Stimulated activated CD8-positive, alpha-beta memory T cell treated with anti-CD3 and anti-CD28 coated beads, Interleukin-15, amount 100 ng/mL, for 48 hours (primary cell): ENCODE measurements at places on chromosomes 1 and 21.

DNA sequence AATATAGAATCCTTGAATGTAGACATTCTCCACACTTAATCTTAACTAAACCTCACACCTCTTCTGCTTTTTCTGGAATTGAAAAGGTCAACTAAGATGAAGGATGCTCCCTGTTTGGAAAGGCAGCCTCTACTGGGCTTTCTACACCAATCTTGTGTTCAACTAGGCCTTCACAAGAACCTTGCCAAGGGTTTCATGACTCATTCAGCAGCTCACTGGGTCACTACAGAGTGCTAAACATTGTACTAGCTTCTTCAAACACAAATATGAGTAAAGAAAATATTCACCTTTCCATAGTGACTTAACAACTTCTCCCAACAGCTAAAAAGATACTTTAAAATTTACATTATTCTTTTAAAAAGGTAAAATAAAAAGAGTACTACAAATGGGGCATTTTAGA, 135.3 kb upstream of the PRMT6 start:
- no peak for DNase-seq

DNA sequence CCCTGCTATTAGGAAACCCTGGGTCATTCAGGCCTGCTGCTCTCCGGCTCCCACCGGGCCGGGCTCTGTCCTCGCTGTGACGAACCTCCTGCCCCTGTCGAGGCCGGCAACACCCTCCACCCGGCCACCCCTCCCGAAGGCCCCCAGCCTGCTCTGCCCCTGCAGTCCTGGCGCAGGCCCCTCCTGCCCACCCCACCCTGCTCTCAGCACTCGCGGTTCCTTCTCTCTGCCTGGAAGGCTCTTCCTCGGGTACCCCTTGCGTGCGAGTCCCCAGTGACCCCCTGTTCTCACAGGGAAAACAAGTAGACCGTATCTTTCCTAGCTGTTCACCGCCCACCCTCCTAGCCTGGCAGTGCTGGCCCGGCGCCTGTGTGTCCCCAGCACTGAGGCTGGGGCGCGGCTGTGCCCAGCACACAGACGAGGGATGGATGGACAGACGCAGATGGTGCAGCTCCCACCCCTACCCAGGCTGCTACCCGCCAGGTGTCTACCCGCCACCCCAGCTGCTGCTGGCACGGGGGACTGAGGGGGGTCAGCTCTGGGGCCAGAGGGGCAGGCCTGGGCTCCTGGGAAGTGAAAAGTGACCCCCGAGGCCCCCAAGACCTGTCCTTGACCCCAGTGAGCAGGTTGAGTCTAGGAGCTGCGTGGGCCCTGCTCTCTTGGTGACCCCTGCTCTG, 3.1 kb upstream of the VWA1 start:
- DNase-seq = no peak

DNA sequence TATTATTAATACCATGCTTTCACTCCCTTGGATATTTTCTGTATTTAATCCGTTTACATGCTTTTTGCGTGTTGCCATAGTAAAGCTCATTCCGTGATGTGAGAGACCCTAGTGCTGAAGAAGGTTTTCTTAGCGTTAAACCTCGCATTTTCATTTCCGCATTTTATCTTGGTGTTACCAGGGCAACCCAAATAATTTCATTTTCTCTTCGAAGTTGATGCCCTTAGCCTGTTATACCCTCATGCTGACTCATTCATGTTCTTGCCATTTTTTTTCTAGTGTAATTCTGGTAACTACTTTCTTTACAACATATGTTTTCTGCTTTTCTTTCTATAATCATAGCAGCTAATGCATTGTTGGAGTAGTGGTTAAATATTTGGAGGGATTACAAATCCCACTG, 37.2 kb downstream of the LRRC8C start:
- DNase-seq = no peak

DNA sequence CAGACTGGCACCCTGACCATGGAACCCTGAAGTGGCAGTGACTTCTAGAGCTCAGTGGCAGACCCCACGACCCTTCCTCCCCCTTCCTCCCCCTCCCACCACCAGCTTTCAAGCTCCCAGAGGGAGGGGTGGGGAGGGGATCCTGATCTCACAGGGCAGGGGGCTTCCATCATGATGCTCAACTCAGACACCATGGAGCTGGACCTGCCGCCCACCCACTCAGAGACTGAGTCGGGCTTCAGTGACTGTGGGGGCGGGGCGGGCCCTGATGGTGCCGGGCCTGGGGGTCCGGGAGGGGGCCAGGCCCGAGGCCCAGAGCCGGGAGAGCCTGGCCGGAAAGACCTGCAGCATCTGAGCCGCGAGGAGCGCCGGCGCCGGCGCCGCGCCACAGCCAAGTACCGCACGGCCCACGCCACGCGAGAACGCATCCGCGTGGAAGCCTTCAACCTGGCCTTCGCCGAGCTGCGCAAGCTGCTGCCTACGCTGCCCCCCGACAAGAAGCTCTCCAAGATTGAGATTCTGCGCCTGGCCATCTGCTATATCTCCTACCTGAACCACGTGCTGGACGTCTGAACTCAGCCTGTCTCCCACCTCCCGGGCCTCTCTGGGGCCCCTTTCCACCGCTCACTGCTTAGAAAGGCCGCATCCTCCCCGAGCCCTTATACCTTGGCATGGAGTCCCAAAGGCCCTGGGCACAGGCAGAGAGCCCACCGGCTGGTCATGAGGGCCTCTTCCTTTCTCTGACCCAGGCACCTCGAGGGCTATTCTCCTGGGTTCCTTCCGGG, 3.9 kb downstream of the NHLH1 start:
- no peak for DNase-seq

GRCh38 chr1:119027759-119028158, 39.6 kb upstream of the TBX15 start:
- DNase-seq = no peak

DNA sequence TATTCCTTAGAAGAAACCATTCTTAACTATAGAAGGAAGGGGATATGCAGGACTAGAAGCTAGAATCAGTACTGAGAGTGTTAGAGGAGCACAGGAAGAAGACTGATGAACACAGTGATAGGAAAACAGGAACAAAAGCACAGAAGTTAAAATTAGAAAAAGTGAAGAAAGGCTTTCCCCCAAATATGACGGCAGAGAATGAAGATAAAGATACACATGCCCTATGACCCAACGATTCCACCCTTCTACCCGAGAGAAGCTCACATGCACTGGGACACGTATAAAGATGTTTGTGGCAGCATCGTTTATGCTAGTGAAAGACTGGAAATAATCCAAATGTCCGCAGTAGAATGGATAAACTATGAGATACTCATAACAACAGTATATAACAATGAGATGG, 74.2 kb downstream of the DTL start:
- DNase-seq = no peak

DNA sequence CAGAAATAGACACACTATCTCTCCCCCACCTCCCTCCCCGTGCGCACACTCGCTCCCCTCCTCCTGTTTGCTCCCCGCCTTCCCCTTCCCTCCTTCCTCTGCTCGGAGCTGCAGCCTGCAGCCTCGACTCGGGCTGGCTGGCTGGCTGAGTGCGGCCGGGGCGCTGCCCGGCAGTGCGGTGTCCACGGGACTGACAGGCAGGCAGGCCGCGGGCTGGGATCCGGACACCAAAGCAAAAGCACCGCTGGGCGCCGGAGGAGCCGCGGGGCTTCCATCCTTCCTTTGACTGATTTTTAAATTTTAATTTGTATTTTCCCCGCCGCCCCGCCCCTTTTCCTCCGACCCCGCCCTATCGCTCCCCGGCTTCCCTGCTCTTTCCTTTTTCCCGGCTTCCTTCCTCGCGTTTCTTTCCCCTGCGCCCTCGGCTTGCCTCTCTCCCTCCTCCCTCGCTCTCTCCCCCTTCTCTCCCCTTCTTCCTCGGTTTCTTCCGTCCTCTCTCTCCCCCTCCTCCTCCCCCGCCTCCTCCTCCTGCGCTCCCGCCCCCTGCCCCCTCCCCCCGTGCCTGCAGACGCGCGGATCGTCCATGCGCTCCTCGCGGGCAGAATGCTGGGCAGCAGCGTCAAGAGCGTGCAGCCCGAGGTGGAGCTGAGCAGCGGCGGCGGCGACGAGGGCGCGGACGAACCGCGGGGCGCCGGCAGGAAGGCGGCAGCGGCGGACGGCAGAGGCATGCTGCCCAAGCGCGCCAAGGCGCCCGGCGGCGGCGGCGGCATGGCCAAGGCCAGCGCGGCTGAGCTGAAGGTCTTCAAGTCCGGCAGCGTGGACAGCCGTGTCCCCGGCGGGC, 109.4 kb downstream of the NAV1 start:
- DNase-seq = no peak

GRCh38 chr1:201890806-201891450, 2.2 kb downstream of the SHISA4 start:
- no peak for DNase-seq
